CD4-positive, alpha-beta T cell treated with Interleukin-4 for 4 hours (primary cell): ENCODE measurements at places on chromosomes 4 and X.

- no peak for DNase-seq
Measured at GRCh38 chrX:71147496-71148277, 3.0 kb downstream of the NLGN3 start.

DNA sequence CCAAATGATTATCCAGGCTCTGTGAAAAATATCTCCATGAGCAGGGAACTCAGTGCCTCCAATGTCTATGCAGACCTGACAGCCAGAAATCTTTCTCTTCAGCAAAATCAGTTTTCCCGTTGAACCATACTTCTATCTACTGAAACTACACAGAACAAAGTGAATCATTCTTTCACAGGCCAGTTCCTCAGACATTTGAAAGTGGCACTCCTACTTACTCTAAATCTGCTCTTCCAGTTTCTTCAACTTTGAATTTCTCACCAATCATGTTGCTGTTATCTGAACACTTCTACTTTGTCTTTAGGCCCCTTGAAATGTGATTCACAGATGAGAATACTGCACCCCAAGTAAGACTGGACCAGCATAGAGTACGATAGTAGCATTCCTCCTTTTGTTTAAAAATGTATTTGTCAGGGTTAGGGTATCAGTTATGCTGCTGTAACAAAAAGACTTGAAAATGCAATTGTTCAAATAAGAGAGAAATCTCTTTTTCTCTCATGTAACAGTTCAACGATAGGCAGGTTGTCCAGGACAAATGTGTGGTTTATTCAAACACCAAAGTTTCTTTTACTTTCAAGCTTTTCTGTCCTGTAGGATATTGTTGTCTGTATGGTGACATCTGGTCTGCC is 210.6 kb upstream of the KLF3 start:
- DNase-seq: no peak

DNA sequence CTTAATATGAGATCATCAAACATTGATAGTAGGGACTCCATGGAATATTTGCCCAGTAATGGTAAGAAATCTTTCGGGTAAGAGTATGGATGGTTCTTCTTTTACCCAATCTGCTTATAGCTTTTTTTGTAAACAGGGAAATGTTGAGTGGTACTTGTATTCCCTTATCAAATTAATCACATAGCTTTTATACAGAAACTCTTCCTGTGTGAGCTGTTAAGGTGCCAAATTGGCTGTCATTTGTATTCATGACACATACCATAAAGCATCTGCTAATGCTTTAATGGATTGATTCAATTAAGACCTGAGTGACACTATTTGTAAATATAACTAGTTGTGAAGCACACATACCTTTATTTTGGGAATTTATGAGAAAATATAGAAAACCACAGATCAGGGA is 34.2 kb downstream of the KLF3 start:
- no peak for DNase-seq

- DNase-seq: no peak
Measured at GRCh38 chr4:141802333-141802732, 165.9 kb downstream of the IL15 start.

DNA sequence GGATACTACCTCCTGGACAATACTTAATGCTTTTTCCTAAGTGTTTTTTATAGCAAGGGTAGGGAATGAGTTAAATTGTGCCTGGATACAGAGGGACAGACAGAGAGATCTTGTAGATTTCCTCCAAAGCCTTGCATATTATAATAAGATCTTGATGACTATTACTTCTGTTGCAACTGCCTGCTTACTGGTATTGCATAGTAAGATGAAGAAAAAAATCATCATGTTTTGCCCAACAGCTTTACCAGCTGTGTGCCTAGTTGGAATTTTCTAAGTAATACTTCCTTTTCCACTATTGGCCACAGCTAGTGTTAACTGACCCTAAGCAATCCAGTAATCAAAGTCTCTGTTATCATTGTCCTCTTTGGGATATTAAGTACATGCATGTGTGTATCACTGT is 139.0 kb downstream of the DCK start:
- DNase-seq: no peak

GRCh38 chr4:172061204-172061603 is 248.0 kb downstream of the GALNTL6 start:
- no peak for DNase-seq

DNA sequence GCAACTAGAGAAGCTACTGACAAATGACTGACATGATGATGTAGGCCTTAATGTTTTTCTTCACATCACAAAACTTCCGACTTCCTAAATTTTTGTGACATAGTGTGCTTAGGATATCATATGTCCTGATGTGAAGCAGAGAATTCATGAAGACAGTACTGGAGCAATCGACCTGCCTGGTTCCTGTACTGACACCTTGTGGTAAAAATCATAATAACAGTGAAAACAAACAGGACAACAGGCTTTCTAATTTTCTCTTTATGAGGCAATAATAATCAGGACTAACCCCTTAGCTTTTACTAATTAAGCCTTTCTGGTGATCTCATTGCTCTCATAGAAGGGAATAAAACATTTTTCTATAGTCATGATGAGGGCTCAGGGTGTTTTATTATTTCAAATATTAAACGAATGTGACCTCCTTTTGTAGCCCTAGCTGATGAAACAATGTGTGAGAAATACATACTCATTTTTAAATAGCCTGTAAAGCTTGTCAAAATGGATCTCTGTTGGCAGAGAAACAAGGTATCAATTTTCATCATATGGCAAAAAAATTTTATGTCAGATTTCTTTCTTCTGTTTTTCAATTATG is 158.4 kb downstream of the TENT5D start:
- DNase-seq: no peak

- DNase-seq: no peak
Measured at GRCh38 chr4:86058621-86059020, 301.2 kb downstream of the MAPK10 start.
